Stimulated activated CD8-positive, alpha-beta memory T cell treated with anti-CD3 and anti-CD28 coated beads, Interleukin-12 subunit alpha, Interleukin-12 subunit beta, amount 100 ng/mL, for 4 hours (primary cell): ENCODE measurements at places on chromosomes 1 and 21.

DNA sequence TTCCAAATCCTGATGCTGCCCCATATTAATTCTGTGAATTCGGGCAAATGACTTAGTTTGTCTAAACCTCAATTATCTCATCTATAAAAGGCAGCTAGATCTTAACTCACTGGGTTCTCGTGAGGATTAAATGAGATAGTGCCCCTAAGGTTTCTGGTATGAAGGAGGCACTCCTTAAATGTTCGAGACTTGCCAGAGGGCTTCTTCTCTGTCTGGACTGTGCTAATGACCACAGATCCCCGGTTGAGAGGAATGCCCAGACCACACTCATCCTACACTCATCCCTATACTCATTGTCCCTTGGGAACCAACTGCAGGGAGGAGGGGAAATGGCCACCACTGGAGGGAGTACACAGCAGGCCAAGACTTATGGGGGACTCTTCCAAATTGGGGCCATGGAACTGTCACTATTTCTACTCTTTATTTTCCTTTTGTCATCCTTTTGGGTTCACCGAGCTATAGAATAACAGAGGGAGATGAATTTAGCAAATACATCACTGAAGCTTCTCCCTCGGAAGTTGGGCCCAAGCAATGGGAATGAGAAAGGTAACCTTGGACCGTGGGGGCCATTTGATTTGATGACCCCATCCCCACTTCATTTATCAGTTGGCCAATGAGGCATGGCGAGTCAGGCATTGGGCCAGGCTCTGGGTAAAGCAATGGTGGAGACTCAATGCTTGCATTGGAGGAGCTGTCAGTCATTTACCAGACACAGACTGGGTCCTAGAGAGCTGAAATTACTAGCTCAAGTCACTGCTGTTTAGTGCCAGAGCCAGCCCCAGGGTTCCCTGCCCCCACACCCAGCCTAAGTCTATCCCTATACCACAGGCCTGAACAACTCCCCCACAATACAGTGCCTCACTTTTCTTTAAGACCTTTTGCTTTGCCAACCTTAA, 5.1 kb downstream of the ATF3 start:
- DNase-seq = no peak

- no peak for DNase-seq
Measured at GRCh38 chr1:12011998-12012397, 7.3 kb upstream of the MIIP start.

DNA sequence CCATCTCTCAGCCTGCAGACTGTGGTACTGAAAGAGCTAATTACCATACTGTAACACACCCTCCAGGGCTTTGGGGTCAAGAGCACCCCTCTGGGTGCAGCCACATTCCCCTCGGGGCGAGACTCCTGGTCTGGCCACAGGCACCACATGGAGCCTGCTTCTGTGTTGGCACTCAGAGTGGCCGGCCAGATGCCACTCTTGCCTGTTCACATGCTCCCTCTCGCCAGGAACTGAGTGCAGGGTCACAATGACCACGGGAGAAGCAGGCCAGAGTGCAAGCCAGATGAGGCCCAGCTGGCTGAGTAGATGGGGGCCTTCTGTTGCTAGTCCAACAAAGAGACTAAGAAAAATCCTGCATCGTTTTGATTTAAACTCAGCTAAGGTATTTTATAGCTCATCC, 864.0 kb downstream of the KCNT2 start:
- DNase-seq = no peak

DNA sequence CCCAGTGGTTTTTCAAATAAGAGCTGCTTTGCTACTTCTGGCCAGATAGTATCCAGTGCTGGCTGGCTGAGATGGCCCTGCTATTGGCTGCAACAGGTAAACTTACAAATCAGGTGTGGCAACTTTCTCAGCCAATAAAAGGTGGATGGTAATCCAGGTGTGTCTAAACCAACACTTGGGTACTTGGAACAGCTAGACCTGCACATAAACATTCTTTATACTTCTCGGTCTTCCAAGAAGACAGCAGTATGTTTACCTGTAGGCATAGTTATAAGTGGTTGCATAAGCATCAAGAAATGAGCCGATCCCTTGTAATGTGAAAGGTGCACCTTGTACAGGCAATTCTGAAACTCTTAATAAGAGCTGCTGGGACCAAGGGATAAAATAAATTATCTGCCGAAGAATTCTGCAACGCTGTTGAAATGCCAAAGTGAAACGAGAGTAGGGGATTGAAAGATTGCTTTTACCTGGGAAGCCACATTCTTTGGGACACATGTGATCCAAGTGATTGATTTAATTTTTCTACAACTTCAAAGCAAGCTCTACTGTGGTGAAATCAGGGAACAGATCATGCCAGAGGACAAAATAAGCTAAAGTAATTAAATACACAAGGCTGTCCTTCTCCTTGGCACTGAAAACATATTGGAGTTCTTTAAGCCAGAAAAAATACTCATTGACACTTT, at the start of gene CLDN8:
TSS of gene CLDN8 (minus strand) at position 57 of the 683 bp plus-strand sequence. CDS start 172 bp downstream, outside the sequence.
- DNase-seq = no peak

- DNase-seq = no peak
Measured at GRCh38 chr1:93694039-93694438, 12.4 kb upstream of the BCAR3 start.

DNA sequence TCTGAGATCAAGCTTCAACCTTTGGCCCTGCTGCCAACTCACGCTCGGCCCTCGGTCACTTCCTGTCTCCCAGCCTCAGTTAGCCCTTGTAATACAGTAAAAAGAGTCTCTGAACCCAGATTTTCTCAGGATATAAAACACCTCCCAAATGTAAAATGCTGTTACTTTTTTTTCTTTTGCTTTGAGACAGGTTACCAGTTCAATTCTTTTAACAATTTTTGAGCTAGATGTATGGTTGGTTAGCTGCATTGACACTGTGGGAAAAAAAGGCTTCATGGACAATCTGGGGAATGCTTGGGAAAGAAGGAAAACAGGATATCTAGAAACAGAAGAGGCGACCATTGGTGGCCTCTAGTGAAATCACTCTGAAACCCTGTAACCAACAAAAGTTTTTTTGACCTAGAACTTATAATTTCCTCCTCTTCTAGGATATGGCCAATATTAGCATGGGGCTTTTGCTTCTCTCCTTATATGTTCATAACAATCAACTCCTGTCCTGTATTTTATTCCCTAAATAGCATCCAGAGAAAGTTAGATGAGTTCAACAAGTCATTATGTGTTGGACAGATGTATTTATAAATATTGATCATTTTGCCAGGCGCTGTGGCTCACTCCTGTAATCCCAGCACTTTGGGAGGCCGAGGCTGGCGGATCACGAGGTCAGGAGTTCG, 1.3 kb downstream of the CMPK1 start:
- no peak for DNase-seq

DNA sequence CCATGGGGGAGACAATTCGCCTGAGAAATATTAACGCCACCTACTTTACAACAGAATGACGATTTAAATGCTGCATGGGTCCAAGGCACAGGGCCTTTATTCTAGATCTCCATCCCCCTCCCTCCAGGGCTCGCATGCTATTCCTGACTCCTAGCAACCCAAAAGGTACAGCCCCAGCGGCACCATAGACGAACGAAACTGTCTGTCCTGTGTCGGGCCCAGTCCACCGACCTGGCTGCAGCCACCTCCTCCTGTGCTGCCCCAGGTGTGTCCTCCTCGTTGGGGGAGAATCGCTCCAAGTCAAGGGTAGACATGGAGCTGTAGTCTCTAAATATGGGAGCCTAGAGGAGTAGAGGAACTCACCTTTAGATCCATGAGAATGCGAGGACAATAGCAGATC, 196.5 kb downstream of the TOMM20 start:
- DNase-seq = no peak

DNA sequence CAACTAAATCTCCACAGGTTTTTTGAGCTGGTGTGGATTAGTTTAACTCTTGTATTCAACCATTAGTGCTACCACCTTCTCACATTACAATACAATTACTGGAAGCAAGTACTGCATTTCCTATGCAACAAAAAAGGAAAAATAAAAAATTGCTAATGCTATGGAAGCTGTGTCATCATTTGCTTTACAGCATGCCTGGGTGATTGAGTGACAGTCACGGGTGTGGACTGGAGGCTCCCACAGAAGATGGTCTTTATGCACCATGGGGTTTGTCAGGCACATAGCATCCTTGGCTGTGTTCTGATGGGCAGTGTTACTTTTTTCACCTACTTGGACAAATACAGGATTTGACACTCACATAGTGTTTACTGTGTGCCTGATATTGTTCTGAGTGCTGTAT, 262.3 kb downstream of the TM2D1 start:
- DNase-seq = no peak

DNA sequence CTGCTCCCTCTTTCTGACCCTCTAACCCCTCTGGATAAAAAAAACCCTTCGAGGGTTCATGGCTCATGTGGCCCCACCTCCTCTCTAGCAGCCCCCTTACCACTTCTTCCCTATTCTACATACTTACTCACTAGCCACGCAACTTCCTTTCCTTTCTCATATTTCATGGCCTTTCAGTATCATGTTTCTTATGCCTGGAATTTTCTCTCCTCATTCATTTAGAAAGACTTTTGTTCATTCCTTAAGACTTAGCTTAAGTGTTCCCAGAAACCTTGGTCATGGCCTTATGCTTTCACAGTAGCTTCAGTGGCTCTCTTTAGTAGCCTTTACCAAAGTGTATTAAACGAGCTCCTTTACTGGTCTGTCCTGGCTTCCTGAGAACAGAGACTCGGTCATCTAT, 6.1 kb downstream of the ACP6 start:
- no peak for DNase-seq

DNA sequence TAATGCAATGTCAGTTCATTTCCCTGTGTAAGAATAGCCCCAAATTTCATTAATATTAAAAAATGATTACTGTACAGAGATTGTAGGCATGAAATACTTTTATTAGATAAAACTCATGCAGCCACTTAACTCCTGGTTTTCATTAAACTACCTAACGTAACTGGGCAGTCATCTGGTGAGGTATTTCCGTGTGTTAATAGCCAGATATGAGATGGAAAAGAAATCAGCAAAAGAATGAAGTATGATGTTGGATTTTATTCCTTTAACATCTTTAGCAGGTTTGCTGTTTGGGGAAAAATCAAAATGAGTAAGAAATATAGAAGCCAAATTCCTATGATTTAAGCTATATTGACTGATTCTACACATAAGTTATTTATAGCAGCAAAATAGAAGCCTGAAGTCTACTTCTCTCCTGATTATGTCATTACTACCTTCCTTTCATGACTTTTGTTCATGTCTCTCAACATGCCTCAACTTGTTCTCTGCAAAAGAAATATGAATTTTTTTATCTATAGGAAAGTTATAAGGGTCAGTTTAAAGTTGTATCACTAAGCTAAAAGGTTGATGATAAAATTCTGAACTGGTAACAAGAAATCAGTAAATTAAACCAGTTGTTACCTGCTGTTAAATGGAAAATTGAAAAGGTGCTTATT, 42.6 kb downstream of the CCDC18 start:
- DNase-seq = no peak
